ENCODE measurements at places on chromosomes 3 and 15.

GRCh38 chr3:22922317-22922716 is 280.8 kb upstream of the UBE2E2 start:
- DNase-seq: no peak

GRCh38 chr15:39919411-39919747 is 687 bp downstream of the GPR176 start:
- peak; percentile 15 for DNase-seq

- no peak for DNase-seq
Observed at GRCh38 chr3:55185380-55185779, 257.5 kb upstream of the LRTM1 start.

DNA sequence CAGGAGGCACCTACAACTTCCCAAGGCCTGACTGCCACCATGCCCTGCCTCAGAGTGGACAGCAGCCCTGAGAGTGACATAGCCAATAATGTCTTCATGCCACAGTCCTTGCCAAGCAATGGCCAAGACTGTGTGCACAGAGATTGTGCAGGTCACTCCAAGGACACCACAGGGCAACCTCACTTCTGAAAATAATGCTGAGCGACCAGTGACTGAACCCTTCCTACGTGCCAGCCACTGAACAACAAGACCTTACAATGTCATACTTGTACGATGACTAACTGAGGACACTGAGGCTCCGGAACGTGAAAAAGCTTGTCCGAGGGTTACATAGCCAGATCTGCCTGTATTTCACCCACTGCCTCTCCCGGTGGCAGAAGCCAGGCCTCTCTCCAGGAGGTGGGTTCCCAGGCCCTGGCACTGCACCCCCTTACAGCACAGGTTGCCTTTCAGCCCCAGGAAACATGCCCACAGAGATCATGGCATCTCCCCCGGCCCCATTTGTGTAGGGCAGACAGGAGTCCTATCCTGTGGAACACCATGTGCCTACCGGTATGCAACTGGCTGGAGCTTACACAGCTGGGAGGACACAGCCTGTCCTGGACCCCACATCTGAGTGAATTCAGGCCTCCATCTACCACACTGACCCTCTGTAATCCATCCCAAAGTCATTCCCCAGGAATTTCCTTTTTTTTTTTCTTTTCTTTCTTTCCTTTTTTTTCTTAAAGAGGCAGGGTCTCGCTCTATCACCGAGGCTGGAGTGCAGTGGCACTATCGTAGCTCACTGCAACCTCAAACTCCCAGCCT is 72.3 kb downstream of the SLC12A8 start:
- DNase-seq: peak; percentile 58

GRCh38 chr3:8220291-8220690 is 281.3 kb upstream of the LMCD1 start:
- DNase-seq: no peak

GRCh38 chr3:16303037-16303575 is 38.1 kb downstream of the OXNAD1 start:
- DNase-seq: no peak

DNA sequence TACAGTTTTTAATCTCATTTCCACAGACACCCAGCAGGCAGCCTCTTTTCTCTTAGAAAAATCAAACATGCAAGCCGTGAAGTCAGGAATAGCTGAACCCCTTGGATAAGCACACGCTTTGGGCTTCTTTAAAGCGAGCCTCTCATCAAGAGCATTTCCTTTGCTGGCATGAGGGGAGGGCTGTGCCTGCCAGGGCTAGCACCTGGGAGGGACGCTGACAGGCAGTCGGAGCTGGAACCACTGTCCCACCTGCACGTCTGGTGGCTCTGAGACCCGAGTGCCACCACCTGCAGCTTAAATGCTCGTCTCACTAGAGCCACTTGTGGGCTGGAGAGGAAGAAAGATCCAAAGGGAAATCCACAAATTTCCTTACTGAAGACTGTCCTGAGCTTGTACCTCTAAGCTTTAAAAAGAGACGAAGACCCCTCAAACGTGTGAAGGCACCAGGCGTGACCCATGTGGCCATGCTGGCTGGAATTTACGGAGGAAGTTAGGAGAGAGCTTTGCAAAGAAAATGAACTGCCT is 9.4 kb downstream of the MAP6D1 start:
- no peak for DNase-seq

GRCh38 chr3:42402394-42403096 is 7.9 kb downstream of the LYZL4 start:
- no peak for DNase-seq

DNA sequence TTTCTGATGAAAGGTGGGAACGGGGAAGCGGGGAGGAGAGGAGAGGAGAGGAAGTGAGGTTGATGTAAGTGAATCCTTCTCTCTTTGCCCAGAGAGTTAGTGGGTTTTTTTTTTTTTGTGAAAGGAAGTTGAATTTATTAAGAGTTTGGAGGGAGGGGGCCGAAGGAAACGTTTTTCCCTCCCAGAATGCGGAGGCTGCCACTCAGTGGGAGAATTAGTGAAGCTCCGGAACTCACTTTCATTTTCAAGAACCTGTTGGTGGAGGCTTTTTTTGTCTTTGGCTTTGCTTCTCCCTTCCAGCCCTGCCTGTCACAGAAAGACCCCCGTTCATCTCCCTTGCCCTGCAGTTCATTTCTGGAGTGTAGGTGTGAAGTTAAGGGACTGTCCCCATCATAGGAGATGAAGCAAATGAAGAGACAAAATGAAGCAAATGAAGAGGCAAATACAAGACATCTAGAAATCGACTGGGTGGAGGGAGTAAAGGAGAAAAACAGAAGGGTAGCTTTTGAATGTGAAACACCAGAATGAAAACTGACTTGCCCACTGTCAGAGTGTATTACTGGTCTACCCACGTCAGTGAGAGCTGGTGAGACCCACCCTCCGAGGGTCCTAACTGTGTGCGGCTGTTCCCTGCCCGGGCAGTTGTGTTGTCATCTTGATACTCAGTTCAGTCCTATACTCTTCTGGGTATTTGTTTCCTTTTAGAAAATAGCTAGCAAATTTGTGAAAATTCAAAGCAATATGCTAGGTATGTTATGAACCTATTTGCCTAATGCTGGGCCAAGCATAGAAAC is 91.5 kb downstream of the ITPR1 start:
- DNase-seq: no peak

DNA sequence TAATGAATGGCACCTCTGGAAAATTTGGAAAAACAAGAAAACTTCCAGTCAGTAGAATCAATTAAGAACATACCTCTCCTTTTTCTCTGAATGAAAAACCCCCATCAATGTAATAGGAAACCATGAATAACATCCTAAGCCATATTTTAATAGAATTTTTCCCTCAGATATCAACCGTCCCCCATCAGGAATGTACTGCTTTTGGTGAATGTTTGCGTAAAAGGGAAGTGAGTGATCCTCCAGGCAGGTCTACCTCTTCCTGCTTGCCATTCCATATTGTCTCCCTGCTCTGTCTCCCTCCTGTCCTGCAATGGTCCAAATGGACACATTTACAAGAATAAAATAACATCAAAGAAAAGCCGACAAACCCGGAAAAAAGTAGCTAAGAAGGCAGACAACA is 30.8 kb downstream of the LAMP3 start:
- no peak for DNase-seq

DNA sequence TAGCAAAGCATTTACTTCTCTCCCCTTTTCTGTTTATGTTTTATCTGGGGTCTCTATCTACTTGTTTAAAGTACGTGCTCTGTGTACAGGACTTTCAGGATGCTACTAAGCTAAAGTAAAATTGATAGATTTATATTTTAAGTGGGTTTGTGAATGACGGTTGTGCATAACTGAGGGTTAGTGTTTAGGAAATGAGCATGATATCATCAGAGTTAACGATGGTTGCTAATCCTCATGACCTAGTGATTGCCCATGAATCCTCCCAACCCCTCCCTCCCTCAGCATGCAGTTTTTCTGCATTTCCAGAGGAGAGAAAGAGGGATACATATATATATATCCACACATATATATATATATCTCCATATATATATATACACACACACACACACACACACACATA is 957.2 kb downstream of the TUSC7 start:
- DNase-seq: no peak

DNA sequence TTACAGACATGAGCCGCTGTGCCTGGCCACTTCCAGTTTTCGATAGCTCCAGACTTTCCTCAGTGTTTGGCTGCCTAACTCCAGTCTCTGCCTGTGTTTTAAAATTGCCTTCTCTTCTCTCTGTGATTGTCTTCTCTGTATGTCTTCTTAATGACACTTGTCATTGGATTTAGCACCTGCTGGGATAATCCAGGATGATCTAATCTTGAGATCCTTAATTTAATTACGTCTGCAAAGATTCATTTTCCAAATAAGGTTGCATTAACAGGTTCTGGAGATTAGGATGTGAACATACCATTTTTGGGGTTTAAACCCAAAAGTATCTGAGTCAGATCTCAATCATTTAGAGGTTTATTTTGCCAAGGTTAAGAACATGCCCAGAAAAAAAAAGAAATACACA is 222.2 kb upstream of the PDZRN3 start:
- DNase-seq: no peak

DNA sequence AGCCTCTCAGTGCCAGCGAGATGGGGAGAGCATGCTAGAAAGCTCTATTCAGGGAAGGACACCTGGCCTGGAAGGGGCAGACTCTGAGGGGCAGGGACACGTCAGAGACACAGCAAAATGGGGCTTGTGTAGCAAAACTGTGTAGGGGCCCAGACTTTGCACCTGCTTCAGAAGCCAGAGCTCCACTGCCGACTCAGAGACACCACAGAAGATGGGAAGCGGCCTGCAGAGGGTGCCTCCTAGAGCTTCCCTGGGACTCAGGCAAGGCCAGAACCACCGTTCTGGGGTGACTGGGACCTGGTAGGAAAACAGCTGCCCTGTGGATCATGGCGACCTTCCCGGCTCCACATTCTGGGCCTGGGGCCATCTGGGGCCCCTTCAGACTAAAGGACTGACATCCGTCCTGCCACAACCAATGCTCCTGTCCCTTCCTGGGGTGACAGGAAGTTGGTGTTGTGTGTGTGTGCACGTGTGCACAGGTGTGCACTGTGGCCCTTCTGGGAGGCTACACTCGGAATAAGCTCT is 17.4 kb upstream of the TKT start:
- no peak for DNase-seq

DNA sequence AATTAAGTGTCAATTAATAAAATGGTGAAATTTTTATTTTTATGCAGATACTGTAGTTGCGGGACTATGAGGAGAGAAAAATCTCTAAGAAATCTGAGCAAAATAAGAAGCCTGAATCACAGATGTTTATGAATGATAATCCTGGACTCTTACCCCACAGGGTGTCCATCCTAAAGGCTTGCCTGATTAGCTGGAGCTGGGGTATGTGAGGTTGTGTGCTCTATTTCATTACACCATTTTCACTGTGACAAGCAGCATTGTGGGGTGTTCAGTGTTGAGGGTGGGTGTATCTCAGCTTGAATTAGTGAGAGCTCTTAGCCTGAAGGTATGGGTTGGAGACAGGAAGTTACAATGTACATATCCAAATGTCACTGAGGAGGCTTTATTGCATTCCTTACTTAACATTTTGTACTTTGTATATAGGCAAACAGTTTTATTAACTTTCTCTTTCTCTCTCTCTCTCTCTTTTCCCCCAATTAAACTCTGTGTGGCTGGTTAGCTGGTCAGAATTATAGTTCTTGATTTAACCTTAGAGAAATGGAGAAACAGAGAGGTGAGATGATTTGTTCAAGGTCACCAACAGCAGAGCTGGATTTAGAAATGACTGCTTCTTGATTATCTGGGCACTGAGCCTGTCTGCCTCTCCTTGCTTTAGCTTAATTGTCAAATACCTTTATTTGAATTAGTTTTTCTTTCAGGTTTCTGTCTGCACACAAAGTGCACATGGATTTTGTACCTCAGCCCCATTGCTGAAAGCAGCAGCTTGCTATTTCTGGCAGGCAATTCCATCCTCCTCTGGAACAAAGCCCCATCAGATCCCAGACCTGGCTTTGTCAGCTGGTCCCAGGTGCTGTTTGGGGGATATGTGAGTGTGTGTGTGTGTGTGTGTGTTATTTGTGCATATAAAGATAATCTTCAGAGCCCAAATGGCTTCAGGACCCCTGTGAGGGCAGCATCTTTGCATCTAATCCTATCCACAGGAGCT is 35.8 kb downstream of the GJD2 start:
- DNase-seq: no peak

DNA sequence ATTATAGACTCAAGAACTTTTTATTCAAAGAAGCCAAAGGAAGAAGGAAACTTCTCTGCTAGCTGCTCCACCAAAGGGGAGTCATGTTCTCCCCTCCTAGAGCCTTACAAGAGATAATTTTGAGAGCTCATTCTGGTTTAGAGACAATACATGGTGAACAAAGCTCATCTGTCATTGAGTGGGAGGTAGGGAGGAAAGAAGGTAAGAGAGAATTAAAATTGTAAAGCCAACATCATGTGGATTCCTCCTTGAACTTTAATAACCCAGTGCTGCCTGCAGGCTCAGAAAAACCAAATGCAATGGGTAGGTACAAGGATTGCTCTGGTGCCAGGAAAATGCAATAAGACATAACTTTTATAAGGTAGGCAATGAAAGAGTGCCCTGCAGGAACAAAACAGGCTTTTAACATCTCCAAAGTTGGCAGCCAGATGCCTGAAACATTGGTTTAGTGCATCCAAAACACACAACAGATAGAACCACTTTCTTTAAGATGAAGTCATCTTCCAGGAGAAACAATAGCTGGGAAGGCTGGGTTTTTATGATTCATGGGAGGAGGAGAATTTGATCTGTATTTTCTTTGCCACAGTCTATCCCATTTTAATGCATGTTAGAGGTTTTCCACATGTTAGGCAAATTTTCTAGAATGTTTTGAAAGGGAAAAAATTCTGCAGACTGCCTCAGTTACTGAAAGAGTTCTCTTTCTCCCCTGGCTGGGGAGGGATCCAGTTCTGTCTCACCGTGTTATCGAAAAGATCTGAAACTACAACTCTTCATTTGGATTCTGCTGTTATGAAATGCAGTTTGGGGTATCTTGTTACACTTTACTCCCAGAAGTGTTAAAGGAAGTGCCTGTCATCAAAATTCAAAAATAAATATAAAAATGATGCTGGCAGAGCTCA is 11.3 kb upstream of the ARHGEF3 start:
- peak; percentile 58 for DNase-seq

GRCh38 chr3:19947549-19948225 is 790 bp downstream of the RAB5A start:
- DNase-seq: peak; percentile 56

DNA sequence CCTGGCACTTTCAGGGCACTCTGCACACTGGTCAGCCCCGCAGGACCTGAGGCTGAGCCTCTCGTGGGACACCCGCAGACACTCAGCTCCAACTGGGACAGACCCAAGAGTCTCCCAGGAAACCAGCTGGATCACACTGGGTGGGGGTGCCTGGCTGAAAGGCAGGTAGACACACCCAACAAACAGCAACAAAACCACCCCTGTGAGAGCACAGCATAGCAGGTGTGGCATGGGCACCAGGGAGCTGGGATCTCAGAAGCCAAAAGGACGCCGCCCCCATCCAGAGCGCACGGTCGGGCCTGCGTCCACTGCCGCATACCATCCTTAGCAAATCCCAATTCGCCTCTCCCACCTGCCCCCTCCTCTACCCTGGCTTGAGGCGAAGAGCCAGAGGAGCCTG is 154.2 kb upstream of the LINGO1 start:
- no peak for DNase-seq

GRCh38 chr15:67161412-67161811 is 93.0 kb downstream of the AAGAB start:
- no peak for DNase-seq
